ENCODE measurements at places on chromosomes 7 and 10. TPM values are rescaled to one million over a fixed set of nuclear protein-coding genes. Genes with fewer than 3 reads are reported as not detected.

DNA sequence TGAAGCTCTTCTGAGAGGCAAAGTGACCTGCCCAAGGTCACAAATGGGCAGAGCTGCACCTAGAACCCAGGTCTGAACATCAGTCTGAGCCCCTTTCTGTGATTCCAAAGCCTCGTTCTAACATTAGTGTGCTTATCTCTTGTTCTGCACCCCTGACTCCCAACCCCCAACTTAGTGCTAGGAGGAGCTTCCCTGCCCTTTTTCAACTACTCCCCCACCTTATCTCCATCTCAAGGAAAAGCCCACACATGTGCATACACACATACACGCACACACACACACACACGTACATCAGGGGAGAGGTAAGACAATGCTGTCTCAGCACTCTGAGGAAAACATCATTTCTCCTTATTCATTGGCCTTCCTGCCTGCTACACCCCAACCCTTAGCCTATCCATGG, 8.3 kb downstream of the PRRT4 start:
- H3K36me3 ChIP-seq: no peaks in the 10 kb centered on the region
- H3K27me3 ChIP-seq: peaks cover 37% of the 10 kb centered on the region
- no peak overlapping the region for H3K27ac ChIP-seq

DNA sequence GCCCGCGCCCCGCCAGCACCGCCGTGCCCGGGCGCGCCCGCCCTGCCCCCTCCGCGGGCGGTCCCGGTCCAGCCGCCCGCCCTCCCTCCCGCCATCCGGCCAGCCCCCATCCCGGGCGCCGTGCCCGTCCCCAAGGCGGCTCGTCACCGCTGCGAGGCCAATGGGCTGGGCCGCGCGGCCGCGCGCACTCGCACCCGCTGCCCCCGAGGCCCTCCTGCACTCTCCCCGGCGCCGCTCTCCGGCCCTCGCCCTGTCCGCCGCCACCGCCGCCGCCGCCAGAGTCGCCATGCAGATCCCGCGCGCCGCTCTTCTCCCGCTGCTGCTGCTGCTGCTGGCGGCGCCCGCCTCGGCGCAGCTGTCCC, at the start of gene HTRA1:
Gene HTRA1, plus strand, starts transcription at position 187 of the 362 bp plus-strand sequence. Its CDS starts 100 bp downstream, at position 287.
- H3K4me3 ChIP-seq: peak within 1 kb of the TSS; percentile 20
- H3K4me1 ChIP-seq: peaks cover 34% of the 10 kb centered on the region
- peaks cover 88% of the 10 kb centered on the region for H3K27me3 ChIP-seq
- H3K27ac ChIP-seq: no peak within 1 kb of the TSS

- no peak for DNase-seq
- no peaks in the 10 kb centered on the region for H3K27me3 ChIP-seq
- H3K27ac ChIP-seq: no peak overlapping the region
- H3K36me3 ChIP-seq: no peaks in the 10 kb centered on the region
Measured at GRCh38 chr7:92432299-92432946, 14.9 kb upstream of the GATAD1 start.

GRCh38 chr7:138608275-138608674, 92.9 kb downstream of the SVOPL start:
- no peak for DNase-seq
- no peaks in the 10 kb centered on the region for H3K36me3 ChIP-seq

Gene ANXA8L1
- 0.17 TPM for polyA plus RNA-seq

Gene BAIAP2L1
- not detected for polyA plus RNA-seq

Gene ADAM12
- 0.01 TPM for polyA plus RNA-seq

Gene MCM10
- polyA plus RNA-seq: not detected

Gene GPRIN2
- polyA plus RNA-seq: not detected
